Foreskin melanocyte (primary cell): ENCODE measurements at places on chromosomes 7 and 10.
A peak's percentile ranks its signal among the peaks of the same experiment; 100 is the strongest.

DNA sequence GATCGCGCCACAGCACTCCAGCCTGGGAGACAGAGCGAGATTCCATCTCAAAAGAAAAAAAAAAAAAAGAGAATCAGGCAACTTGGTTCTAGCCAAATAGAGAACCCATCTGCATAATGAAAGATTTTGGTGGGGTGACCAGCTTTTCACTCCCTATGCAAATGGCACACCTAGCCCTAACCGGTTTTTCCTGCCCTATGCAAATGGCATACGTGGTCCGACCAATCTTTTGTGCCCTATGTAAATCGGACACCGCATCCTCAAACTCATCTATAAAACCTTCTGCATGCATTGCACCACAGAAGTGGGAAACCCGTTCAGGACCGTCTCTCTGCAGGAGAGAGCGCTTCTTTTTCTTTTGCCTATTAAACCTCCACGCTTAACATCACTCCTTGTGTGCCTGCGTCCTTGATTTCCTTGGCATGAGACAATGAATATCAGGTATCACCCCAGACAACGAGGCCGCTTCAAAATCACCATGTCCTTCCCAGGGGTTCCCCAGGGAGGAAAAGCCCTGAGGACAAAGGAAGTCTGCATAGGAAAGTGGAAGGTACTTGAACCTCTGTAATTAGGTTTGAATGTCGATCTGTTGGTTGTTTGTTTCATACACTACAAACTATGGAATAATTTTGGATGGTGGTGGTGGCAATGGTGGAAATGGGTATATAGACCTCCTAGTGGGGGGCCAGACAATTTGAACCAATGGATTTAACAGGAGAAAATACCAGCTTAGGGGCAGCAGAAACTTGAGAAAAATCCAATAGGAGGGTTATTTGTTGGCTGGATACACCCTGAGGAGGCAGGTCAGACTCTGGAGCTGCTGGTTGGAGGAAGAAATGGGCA, 396.2 kb downstream of the TYW1 start:
- no peak for DNase-seq

DNA sequence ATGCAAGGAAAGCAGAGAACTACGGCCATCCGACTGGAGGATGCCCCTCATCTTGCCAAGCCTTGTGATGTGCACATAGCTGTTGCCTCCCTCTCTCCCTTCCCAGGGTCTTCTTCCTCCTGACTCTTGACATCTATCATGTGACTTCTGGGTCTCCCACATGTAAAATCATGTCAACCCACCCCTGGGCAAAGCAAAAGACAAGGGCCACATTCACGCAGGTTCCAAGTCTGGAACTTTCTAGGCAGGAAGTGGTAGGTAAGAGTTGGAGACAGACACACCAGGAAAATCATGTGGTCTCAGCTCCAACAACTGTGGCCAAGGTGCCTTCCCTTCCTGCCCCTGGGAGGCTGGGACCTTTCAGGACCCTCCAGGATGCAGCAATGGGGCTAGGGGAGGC, 187.3 kb downstream of the CXCL12 start:
- DNase-seq = no peak

GRCh38 chr7:151451626-151452571, 12.0 kb upstream of the CRYGN start:
- no peak for DNase-seq

DNA sequence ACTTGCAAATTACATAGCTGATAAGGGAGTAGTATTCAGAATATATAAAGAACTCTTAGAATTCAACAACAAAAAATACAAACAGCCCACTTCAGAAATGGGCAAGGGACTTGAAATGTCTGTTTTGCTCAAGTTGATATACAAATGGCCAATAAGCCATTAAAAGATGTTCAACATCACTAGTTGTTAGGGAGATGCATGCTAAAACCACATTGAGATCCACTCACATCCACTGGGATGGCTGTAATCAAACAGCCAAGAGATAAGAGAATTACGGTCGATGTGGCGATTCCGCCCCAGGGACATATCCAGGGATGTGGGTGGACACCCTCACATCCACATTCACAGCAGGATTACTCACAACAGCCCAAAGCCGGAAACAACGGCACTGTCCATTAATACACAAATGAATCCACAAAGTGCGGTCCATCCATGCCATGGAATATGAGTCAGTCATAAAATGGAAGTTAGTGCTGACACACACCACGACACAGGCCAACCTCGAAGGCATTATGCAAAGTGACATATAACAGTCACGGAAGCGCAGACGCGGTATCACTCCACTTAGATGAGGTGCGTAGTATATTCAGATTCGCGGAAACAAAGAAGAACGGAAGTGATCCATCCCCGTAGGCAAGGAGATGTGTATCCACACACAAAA, 227.8 kb downstream of the DNAJB6 start:
- no peak for DNase-seq

DNA sequence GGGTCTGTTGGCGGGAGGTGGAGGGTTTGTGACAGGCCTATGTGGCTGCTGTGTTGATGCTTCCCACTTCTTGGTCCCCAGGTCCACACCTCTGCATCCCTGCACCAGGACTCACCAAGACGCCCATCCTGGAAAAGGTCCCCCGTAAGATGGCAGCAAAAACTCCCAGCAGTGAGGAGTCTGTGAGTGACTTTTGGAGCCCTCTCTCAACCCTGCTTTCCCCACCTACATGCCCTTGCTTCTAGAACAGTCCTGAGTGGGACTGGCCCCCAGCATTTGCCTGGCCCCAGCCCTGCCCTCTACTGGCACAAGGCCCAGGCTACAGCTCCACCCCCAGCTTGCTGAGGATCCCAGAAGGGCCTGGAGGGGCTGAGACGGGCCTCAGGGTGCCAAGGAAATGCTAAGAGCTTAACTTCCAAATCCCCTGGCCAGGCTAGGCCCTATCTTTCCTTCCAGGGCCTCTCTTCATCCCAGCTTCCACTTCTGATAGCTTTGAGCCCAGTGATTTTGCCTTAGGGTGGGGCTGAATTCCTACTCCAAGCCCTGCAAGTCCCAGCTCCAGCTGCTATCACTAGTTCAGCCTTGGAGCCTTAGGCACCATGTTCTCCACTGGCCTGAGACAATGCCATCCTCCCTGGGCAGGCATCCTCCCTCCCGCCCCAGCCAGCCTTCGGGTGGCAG, 2.7 kb downstream of the CHAT start:
- no peak for DNase-seq

GRCh38 chr7:25098096-25099046, 26.7 kb downstream of the CYCS start:
- DNase-seq = peak; percentile 46

DNA sequence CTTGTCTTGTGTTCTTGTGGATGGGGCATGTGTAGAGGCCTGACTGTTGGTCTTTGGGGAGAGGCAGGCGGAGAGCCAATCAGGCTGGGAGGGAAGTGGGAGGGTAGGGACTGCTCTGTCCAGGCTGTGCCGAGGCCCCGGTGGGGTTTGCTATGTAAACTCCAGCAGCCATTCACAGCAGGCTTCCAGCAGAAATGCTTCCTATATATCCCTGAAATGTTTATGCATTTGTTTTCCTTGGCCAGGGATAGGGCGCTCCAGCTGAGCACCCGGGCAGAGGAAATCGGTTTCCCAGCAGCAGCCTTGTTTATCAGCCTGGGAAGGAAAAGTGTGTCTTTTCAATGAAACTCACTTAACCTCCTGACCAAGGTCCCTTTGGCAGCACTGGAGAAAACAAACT, 18.3 kb upstream of the AQP1 start:
- no peak for DNase-seq

DNA sequence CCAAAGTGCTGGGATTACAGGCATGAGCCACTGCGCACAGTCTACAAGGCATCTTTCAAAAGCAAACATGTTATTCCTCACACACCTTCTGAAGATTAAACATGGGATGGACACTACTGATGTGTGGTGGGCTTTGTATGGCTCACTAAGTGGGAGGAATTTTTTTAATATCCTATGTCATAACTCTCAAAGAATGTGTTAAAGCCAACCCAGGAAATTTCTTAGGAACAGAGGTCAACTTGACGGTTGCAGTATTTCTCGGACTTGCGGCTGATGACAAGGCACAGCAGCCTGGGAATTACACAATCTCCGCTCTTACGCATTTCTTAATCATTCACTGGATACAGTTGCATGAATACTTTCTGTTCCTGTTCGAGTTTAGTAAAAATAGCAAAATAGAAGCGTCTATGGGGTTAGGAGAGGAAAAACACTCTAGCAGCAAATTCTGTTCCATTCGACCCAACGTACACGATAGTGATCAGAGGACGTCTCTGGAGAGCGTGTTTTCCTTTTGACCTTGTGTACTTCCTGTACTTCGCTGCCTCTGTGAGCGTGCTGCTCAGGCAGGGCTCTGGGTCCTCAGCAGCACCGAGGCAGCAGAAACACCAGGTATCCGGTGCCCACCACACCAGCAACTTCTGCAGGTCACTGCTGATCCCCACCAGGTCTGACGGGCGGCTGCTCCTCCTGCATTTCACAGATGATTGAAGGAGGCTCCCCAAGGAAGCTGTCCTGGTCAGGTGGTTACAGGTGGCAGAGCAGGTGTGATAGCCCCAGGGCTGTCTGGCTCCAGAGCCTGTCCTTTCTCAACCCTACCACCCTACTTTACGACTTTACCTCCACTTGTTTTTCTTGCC, 26.4 kb upstream of the SRGN start:
- no peak for DNase-seq

DNA sequence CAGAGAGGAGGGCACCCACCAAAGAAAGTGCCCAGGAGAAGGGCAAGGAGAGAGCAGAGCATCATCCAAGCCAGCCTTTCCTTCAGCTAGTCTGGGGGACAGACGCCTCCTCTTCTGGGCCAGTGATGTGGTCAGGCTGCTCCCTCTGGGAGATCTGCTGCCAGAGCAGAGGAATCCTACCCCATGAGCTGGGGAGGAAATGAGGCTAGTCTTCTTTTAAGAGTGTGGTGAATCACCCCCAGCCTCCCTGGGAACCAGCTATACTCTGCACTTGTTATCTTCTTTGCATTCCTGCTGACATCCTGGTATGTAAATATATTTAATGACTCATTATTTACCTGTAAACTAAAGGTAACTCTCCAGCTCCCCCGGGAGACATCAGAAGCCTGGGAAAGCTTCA, 41.6 kb upstream of the EPHB6 start:
- DNase-seq = no peak

- no peak for DNase-seq
These were observed 202.8 kb downstream of the RAPGEF5 start for GRCh38 chr7:22154143-22154529.

GRCh38 chr7:99514050-99514449, 9.6 kb downstream of the ZKSCAN5 start:
- DNase-seq = no peak

DNA sequence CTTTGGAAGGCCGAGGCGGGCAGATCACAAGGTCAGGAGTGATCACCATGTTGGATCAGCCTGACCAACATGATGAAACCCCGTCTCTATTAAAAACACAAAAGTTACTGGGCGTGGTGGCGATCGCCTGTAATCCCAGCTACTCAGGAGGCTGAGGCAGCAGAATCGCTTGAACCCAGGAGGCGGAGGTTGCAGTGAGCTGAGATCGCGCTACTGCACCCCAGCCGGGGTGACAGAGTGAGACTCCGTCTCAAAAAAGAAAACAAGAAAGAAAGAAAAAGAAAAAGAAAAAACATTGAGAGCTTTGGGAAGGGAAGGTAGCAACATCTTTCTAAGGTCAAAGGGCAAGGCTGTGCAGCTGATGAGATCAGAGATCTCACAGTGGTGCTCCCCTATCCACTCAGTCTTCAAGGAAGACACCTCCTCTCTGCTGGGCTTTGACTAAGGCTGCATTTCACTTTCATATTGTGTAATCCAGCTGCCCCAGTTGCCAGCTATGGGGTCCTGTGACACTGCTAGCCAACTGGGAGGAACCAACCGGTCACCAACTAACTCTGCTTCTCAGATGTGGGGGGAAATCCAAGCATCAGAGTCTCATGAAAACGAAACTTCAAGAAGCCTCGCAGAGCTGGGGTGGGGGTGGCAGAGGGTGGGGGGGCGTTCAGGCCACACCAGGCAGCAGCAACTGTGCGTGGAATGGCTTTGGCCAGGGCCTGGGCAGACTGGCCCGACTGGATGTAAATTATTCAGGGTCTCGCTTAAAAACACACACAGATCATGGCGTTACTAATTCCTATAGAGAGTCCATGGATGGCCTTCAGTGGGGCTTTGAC, 1.5 kb downstream of the IL15RA start:
- no peak for DNase-seq

DNA sequence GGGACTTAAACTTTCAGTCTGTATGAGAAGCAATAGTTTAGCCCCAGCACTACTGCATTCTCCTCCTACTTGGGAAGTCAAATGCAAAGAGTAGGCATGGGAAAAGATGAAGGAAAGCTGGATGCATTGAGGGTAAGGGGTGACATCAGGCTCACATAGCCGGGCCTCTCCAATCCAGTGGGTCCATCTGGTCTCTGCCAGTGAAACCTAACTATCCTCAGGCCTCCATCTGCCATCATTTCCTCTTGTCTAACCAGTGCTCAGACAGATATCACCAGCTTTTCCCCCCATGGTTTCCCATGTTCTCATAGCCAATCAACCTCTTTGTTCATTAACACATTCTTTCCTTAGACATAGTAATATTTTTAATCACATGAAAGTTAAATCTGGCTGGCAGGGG, 118.3 kb downstream of the DGKI start:
- no peak for DNase-seq

GRCh38 chr7:35681231-35682029, 13.5 kb downstream of the HERPUD2 start:
- no peak for DNase-seq

GRCh38 chr10:31278279-31278941, 40.6 kb upstream of the ZEB1 start:
- DNase-seq = no peak

DNA sequence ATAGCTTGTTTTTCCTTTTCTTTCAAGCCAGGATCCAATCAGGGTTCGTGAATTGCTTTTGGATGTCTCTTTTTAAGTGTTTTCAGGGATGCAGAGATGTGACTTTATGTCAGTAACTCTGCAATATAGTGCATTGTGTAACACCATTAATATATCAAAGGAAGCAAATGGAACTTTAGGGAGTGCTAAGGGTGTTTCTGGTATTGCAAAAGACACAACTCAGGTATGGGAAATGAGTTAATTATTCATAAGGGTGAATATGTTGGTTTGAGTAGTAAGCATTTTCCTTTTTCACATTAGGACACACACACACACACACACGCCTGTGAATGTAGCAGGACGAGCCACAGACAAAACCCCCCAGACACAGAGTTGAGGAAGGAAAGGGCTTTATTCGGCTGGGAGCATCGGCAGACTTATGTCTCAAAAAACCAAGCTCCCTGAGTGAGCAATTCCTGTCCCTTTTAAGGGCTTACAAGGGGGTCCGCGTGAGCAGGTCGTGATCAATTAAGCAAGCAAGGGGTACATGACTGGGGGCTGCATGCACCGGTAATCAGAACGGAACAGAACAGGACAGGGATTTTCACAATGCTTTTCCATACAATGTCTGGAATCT, 31.8 kb upstream of the GSDME start:
- no peak for DNase-seq
